NCI-H1694 treated with DMSO at 0.1 percent for 48 hours (cell line): ENCODE measurements at places on chromosomes 7 and 10.

- no peak for DNase-seq
These were observed 73.8 kb upstream of the CAV2 start for GRCh38 chr7:116425647-116426209.

DNA sequence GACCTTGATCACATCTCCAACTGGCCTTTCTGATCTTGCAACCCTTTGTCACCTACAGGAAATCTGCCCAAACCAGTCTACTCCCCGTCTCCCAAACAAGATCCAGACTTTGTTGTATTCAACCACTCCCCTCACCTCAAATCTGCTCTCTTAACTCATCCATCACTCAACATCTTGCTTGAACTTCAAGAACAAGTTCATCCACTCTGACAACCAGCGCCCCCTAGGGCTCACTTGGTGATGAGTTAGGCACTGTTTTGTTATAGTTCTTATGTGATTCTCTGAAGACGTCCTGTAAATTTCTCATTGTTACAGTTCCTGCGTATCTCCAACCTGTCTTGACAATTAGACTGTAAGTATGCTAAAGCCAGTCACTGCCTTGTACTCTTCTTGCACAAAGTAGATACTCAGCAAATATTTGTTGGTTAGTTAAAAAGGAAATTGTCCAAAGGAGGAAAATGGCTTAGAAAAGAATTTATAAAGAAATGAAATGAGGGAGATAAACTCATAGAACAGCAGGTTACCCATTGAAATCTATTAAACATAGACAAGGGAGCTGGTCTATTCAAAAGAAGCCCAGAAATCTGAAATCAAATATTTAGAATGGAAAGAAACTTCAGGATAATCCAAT is 5.3 kb downstream of the FRMD4A start:
- DNase-seq: no peak

- no peak for DNase-seq
These were observed 105.1 kb downstream of the AASS start for GRCh38 chr7:122038904-122039303.

GRCh38 chr10:43453266-43453831 is 16.4 kb downstream of the ZNF487 start:
- DNase-seq: no peak

DNA sequence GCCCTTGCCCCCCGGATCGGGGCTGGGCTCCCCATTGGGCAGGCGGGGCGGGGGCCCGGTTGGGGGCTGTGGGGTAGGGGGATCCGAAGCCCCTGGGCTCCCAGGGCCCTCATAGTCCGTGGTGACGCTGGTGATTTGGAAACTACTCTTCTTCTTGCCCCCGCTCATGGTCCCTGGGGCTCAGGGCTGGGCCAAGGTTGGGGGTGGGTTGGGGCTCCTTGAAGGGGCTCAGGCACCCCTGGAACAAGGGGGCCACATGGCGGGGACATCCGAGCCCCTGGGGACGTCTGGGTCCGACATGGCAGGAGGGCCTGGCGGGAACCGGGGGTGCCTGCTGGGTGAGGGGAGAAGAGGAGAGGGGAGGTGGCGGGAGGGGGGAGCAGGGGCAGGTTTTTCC is 1.1 kb downstream of the TSC22D4 start:
- DNase-seq: no peak

- DNase-seq: no peak
These were observed 45.6 kb upstream of the AGBL3 start for GRCh38 chr7:134940729-134941128.

DNA sequence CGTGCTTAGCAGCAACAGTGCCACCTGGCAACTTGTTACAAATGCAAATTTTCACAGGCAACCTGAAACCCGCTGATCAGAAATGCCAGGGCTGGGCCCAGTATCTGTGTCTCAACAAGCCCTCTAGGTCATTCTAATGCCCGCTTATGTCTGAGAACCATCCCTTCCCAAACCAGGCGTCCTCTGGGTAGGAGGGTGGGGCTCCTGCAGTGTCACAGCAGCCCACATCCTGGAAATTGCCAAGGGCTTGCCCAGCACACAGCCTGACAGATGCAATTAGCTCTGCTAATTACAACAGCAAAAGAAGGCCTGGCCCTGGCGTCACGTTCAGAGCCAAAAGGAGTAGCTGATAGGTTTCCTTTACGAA is 15.9 kb downstream of the ITPRIP start:
- peak; percentile 18 for DNase-seq

- no peak for DNase-seq
These were observed 383.0 kb upstream of the SHH start for GRCh38 chr7:156195276-156195675.

DNA sequence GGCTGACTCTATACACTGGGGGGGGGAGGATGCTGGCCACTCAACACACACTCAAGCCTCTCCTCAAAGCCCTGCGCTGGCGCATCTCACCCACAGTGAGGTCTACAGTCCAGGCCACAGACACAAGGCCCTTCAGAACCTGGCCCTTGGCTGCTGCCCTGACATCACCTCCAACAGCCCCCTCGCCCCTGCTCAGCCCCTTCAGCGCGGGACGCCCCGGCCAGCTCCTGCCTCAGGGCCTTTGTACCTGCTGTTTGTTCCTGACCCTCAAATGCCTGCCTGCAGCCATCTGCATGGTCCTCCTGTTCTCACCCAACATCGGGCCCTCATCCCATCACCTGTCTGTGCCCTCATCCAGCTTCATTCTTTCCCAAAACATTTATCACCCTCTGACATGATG is 572.6 kb downstream of the DNAJB6 start:
- no peak for DNase-seq
